A549 treated with DMSO at 1 μM for 4 hours (cell line): ENCODE measurements at places on chromosomes 13 and 19. TPM values are rescaled to one million over a fixed set of nuclear protein-coding genes. Genes with fewer than 3 reads are reported as not detected.

IL4I1 gene
- 0.58 to 1.2 TPM (median 0.76 TPM) in 5 replicates for total RNA-seq

ZNF837 gene
- 1.1 to 1.5 TPM (median 1.2 TPM) in 5 replicates for total RNA-seq

FPR1 gene
- 0.08 TPM in 1 of 5 replicates, not detected in the others for total RNA-seq

EDNRB gene
- total RNA-seq = not detected in 5 replicates

SLC6A16 gene
- 1.1 to 1.6 TPM (median 1.2 TPM) in 5 replicates for total RNA-seq

METTL21C gene
- total RNA-seq = not detected in 5 replicates

C19orf85 gene
- total RNA-seq = not detected in 5 replicates

SLITRK6 gene
- total RNA-seq = 0.21 to 0.58 TPM (median 0.30 TPM) in 5 replicates

NFKBIB gene
- total RNA-seq = 67.8 to 124 TPM (median 98.4 TPM) in 5 replicates

RASIP1 gene
- 0.19 to 0.53 TPM (median 0.41 TPM) in 5 replicates for total RNA-seq

IL17D gene
- total RNA-seq = 1.0 to 1.3 TPM (median 1.1 TPM) in 5 replicates

POSTN gene
- total RNA-seq = 0.06 to 0.09 TPM (median 0.07 TPM) in 3 of 5 replicates, not detected in the others

CEACAM4 gene
- not detected in 5 replicates for total RNA-seq

CDC42EP5 gene
- not detected in 5 replicates for total RNA-seq
